Stimulated activated CD8-positive, alpha-beta memory T cell treated with anti-CD3 and anti-CD28 coated beads, Interleukin-15, amount 100 ng/mL, for 4 hours (primary cell): ENCODE measurements at places on chromosomes 11 and 22.

DNA sequence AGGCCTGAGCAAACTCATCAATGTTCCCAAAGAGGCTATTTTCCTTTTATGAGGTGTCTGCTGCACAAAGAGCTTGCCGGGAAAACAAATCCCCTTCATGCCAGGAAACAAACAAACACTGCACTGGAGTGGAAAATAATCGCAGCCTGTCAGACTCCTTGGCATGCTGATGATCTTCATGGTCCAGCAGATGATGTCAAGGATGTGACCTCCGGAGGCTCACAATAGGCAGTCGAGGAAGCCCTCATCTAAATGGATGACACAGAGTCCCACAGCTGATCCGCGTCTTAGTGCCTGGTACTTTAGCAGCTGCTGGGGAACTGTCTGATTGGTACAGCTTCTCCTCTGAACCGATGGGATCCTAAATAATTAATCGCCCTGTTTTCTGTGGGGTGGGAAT, 187.6 kb downstream of the TENM4 start:
- no peak for DNase-seq

DNA sequence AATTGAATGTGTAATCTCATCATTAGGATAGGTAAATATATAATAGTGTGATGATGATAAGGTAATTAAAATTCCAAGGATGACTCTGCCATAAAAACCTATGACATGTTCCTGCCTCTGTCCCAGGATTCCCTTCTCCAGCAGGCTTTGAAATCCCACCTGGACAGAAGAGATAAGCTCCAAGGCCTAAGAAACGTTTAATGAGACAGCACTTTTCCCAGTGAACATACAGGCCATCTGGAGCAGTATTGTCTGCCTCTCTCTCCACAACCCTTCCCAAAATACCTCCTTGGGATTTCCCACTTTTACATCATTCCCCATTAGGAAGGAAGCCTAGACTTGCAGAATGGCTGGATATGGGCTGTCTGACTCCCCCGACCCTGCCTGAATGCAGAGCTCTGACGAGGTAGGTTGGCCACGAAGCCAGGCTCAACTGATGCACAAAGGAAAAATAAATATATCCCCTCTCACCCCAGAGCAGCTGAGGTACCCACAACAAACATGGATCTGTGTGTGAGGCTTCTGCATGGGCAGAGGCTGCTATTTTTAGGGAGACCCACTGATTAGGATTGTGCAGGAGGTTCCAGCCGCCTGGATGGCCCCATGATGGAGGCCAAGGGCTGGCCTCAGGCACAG, 71.0 kb downstream of the TMPRSS5 start:
- DNase-seq: no peak

GRCh38 chr11:130211781-130212401, 52.3 kb downstream of the ST14 start:
- DNase-seq: no peak

DNA sequence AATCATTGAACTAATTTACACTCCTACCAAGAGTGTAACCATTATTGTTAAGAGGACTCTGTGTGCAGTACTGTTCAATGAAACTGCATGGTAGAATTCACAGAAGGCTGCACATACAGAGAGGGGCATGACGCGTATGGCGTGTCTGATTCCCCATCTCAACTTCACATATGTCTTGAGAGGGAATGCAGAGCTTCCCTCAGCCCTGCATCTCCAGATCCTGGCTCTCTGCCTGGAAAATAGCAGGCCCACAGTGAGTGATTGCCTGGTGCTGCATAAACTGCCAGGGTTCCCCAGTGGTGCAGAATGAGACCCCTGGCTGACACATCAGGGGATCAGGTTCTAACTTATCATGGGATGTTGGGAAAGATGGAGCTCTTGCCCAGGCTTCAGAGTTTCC, 260.2 kb upstream of the ISX start:
- DNase-seq: no peak
